Left cardiac atrium (tissue), 4 donors: ENCODE measurements at places on chromosomes 7 and 10. TPM values are rescaled to one million over a fixed set of nuclear protein-coding genes. Genes with fewer than 3 reads are reported as not detected.

GRCh38 chr7:36658335-36659171, 65.7 kb downstream of the AOAH start:
- no peak for DNase-seq

- DNase-seq, result no peak
Observed at GRCh38 chr7:20019757-20020432, 197.3 kb downstream of the MACC1 start.

GRCh38 chr7:153835103-153835502, 217.1 kb upstream of the DPP6 start:
- no peak for DNase-seq

DNA sequence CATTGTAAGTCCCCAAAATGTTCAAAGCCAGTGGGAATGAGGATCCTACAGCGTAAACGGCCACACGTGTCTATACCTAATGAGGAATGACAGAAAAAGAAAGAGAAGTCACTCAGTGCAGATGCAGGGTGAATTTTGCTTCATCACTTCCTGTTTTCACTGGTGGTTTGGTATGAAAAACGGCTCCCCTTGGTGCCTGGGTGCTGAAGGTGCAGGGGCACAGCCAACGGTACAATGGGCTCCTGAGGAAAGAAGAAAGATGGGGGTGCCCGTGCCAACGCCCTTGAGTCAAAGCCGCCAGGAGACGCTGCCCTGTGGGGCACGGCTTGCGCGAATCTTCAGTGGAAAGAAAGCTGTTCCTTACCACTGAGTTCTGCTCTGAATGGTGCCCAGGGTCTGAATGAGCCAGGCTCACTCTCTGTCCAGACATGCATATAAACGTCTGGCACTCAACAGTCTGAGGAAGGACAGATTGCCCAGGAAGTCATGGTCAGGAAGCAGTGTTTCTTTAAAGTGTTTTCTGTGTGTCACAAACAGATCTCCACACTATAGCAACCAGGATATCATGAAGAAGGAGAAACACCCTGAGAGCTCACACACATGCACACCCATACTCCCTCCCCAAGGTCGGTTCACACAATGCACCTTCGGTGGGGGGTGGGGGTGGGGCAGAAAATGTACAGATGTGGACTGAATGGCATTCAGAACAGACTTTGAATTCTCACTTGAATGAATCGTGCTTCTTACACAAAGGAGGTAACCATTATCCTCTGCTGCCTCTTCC, 105.8 kb downstream of the ELMO1 start:
- DNase-seq, result no peak

Gene GHRHR
- not detected for total RNA-seq

DNA sequence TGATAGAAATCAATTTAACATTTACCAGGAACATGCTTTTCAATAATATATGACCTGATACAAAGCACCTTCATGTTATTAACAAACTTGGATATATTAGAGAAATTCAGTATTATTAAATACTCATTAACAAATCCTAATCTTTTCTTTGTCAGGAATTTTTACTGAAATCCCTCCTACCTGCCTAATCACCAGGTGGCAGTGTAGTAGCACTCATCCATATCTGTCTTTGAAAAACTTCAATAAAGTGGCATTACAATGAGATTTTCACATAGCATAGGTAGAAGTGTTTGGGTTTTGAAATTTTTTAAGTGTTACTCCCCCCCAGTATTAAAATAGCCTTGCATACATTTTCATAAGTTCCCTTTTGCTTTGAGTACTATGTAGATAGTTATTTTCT, 1246.6 kb upstream of the LRRN3 start:
- no peak for DNase-seq

Gene KCNIP2
- total RNA-seq, result 335 TPM

Gene EVX1
- not detected for total RNA-seq
